ENCODE measurements at places on chromosomes 13 and 19.

DNA sequence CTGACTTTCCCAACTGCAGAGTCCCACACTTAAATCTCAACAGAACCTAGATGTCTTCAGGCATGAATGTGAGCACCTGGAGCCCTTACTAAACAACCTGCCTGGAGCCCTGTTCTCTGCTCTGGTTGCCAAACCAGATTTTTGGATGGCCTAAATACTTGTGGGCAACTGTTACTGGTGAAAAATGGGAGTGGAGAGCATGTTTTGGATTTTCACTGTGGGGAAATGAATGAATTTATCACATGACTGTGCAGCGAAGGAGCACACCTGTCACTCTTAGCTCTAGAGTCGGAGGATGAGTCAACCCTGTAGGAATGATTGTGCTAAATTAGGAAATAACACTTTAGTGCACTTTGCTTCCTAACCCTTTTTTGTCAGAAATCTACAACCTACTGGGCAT is 30.3 kb downstream of the SHISA2 start:
- peaks cover 31% of the 10 kb centered on the region for H3K4me1 ChIP-seq
- DNase-seq, result no peak
- no peak overlapping the region for H3K27ac ChIP-seq

DNA sequence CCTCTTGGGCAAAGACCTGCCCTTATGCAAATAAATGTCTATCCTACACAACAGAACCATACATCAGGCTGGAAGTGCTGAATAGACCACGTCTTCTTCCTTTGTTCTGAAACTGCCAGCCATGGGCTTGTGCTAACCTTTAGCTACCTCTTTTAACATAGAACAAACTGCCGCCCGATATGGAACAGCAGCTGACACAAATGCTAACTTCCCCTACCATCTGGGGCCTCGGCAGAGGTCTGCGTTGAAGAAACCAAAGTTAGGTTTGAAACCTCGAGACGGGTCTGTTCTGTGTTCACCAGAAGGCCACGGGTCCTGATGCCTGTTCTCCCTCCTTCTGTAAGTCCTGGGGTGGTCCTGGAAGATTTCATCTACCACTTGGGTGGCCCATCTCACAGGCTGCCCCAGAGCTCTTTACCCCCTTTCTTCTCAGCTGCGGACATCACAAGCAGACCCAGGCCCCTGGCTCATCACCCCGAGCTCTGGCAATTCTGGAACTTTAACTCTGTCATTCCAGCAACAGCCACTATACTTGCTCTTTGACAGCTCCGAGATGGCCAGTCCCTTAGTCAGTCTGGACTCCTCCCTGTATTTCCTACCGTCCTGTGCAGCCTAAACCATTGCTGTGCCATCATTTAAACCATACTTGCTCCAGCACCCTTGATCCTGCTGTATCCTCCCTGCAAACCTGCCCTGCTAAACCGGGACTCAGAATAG is 146.7 kb downstream of the USP12 start:
- no peak overlapping the region for H3K4me3 ChIP-seq
- no peak overlapping the region for H3K27ac ChIP-seq
- DNase-seq, result no peak
- no peaks in the 10 kb centered on the region for H3K27me3 ChIP-seq

- no peaks in the 10 kb centered on the region for H3K4me1 ChIP-seq
- H3K27ac ChIP-seq, result no peak overlapping the region
- DNase-seq, result no peak
Observed at GRCh38 chr19:11102944-11103343, 13.7 kb downstream of the LDLR start.

GRCh38 chr19:40147338-40147692 is 43.9 kb upstream of the MAP3K10 start:
- H3K4me3 ChIP-seq, result no peak overlapping the region
- no peak for DNase-seq
- no peaks in the 10 kb centered on the region for H3K4me1 ChIP-seq
- H3K27me3 ChIP-seq, result peaks cover 2% of the 10 kb centered on the region
- H3K27ac ChIP-seq, result no peak overlapping the region
- H3K36me3 ChIP-seq, result no peaks in the 10 kb centered on the region

DNA sequence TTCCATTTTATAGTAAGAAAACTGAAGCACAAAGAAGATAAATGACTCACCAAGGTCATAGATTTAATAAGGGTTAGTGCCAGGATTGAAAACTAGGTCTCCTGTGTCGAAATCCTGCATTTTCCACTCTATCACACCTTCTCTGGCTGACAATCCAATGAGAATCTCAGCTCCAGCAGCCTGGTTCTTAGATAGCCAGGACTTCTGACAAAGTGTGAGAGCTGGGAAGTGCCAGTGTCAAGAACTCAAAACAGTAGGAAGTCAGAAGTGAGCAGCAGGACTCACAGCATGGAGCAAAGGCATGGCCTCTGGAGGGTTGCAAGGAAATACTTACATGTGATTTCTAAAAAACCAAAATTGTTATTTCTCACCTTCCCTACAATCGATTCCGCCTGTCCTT is 24.3 kb downstream of the KCTD12 start:
- no peak overlapping the region for H3K27ac ChIP-seq
- H3K27me3 ChIP-seq, result no peaks in the 10 kb centered on the region
- H3K36me3 ChIP-seq, result no peaks in the 10 kb centered on the region
- no peak for DNase-seq

- H3K36me3 ChIP-seq, result peaks cover 49% of the 10 kb centered on the region
- H3K4me3 ChIP-seq, result no peak overlapping the region
- peaks cover 23% of the 10 kb centered on the region for H3K4me1 ChIP-seq
- H3K27ac ChIP-seq, result no peak overlapping the region
- no peaks in the 10 kb centered on the region for H3K27me3 ChIP-seq
Observed at GRCh38 chr19:16199275-16199932, 1.7 kb downstream of the AP1M1 start.

DNA sequence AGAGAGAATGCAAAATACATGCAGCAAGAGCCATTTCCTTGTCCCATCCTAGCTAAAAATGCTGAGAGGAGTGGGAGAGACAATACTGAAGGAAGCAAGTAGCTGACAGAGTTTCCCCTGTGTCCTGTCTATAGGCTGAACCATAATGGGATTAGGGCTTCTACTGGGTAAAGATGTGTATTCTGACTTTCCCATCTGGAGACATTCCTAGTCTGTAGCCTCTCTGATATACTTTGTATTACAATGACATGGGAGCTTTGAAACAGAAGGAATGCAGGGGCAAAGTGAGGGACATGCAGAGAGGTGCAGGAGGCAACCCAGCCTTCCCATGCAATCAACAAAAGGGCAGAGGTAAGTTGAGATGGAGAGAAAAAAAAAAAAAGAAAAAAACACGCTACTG is 10.5 kb upstream of the GPC6 start:
- no peak overlapping the region for H3K27ac ChIP-seq
- no peaks in the 10 kb centered on the region for H3K27me3 ChIP-seq
- H3K4me1 ChIP-seq, result no peaks in the 10 kb centered on the region
- H3K4me3 ChIP-seq, result no peak overlapping the region
- no peaks in the 10 kb centered on the region for H3K36me3 ChIP-seq

DNA sequence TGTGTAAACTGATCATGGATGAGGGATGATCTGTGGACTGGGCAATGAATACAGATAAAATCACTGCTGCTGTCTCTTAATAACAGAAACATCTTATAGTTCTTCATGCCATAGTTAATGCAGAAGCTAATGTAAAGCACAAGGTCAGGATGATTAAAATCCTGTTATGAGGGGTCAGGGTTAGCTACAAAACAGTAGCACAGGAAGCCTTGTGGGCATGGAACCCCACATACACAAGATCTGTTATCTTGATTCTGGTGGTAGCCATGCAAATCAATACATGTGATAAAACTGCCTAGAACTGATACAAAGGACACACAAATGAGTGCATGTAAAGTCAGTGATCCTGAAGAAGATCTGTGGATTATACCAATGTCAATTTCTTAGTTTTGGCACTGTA is 96.4 kb downstream of the KLF12 start:
- no peaks in the 10 kb centered on the region for H3K36me3 ChIP-seq
- no peak overlapping the region for H3K27ac ChIP-seq
- no peaks in the 10 kb centered on the region for H3K4me1 ChIP-seq
- H3K27me3 ChIP-seq, result no peaks in the 10 kb centered on the region

GRCh38 chr13:112331675-112332074 is 44.5 kb upstream of the SPACA7 start:
- no peaks in the 10 kb centered on the region for H3K36me3 ChIP-seq
- DNase-seq, result no peak
- H3K27ac ChIP-seq, result no peak overlapping the region
- peaks cover 32% of the 10 kb centered on the region for H3K27me3 ChIP-seq
- peaks cover 15% of the 10 kb centered on the region for H3K4me1 ChIP-seq
- no peak overlapping the region for H3K4me3 ChIP-seq

- no peaks in the 10 kb centered on the region for H3K4me1 ChIP-seq
- H3K36me3 ChIP-seq, result no peaks in the 10 kb centered on the region
- H3K4me3 ChIP-seq, result no peak overlapping the region
- no peak for DNase-seq
- H3K27me3 ChIP-seq, result no peaks in the 10 kb centered on the region
Observed at GRCh38 chr13:59706101-59706976, 457.4 kb downstream of the DIAPH3 start.

GRCh38 chr19:6489278-6490061 is 7.9 kb upstream of the DENND1C start:
- no peak overlapping the region for H3K27ac ChIP-seq
- DNase-seq, result no peak
- H3K4me3 ChIP-seq, result no peak overlapping the region
- no peaks in the 10 kb centered on the region for H3K4me1 ChIP-seq

DNA sequence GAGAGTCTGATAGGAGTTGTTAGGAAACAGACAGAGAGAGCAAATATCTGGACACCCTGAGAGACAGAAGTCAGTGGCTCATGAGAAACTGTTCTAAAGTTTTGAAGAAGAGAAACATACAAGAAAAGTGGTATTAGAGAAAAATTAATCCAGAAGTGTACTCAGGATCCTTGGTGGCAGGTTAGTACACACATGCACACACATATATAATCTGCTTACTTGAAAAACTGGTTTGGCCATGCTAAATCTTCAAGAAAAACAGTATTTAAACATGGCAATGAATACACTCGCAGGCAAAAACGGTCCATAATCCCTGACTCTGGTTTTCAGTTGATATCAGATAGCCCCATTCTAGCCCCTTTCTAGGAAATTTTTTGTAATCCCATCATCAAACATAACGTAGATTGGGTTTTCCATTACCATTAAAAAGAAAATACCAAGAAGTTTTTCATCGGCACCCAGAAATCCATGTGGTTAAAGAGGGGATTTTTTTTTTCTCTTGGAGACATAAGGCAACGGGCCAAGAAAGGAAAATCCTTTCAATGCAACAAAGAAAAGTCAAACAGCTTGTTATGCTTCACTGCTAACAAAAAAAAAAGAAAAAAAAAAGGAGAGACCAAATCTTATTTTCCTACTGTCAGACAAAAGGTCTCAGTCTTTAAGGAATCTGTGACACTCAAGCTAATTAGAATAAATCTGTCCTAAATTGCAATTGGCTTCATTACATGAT is 178.0 kb upstream of the MIR17HG start:
- H3K27me3 ChIP-seq, result no peaks in the 10 kb centered on the region
- H3K4me1 ChIP-seq, result no peaks in the 10 kb centered on the region
- H3K4me3 ChIP-seq, result no peak overlapping the region
- no peaks in the 10 kb centered on the region for H3K36me3 ChIP-seq
- H3K27ac ChIP-seq, result no peak overlapping the region

DNA sequence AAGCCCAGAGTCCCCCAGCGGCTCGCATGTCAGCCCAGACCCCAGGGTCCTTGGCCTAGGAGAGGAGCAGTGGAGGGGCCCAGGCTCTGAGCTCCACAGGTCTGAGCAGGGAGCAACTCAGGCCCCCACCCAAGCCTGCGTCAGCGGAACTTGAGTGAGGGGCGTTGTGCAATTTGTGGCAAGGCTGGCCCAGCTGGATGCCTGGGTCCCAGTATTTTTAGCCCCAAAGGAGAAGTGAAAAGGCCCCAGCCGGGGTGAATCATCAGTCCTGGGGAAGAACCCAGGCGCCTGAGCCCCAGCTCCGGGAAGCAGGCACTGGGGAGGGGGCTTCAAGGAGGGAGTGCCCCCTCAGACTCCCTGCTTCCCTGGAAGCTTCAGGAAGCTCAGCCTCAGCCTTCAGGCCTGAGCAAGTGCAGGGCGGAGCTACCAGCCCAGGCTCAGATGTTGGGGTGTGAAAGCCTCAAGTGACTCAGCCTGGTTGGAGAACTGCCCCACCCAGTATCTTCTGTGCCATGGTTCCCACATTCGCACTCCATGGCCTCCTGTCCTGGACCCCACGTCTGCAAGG is 7.2 kb downstream of the MED29 start:
- H3K36me3 ChIP-seq, result peaks cover 58% of the 10 kb centered on the region
- peaks cover 31% of the 10 kb centered on the region for H3K4me1 ChIP-seq
- H3K27ac ChIP-seq, result no peak overlapping the region
- H3K27me3 ChIP-seq, result peaks cover 1% of the 10 kb centered on the region
- no peak overlapping the region for H3K4me3 ChIP-seq
- DNase-seq, result no peak

DNA sequence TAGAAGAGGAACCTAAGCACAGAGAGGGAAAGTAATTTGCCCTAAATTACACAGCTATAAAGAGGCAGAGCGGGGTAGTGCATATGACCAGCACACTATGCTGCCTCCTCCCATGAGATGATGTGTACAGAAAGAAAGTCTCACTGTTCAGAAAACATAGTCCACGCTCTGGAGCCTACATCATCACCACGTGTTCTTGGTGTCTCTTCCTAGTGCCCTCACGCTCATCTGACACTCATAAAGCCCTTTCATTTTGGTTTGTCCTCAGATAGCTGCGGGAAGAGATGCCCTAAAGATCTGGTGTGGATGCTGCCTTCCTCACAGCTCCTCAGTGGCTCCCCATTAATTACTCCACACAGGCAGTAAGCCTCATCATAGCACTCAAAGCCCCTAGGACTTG is 27.4 kb upstream of the SIAH3 start:
- H3K27ac ChIP-seq, result no peak overlapping the region
- no peak for DNase-seq
- H3K4me1 ChIP-seq, result no peaks in the 10 kb centered on the region
- H3K27me3 ChIP-seq, result no peaks in the 10 kb centered on the region
- no peaks in the 10 kb centered on the region for H3K36me3 ChIP-seq

DNA sequence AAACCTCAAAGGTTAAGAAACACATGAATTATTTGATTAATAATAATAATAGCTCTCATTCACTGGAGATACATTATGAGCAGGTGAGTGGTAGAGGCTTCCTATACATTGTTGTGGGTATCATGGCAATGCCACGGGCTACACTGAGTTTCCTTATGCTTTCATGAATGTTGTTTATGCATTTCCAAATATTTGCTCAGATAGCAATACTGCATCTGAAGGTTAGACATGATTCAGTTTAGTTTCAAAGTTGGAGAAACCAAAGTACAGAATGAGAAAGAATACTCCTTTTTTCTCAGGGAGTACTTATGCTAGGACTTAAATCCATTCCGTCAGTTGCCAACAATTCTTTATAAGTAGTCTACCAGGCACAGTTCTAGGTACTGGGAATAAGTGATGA is 108.5 kb downstream of the FRY start:
- no peak overlapping the region for H3K27ac ChIP-seq
- H3K36me3 ChIP-seq, result peaks cover 3% of the 10 kb centered on the region
- H3K4me1 ChIP-seq, result no peaks in the 10 kb centered on the region
- H3K27me3 ChIP-seq, result no peaks in the 10 kb centered on the region
- no peak for DNase-seq
- no peak overlapping the region for H3K4me3 ChIP-seq
